ENCODE measurements at places on chromosomes 1 and 21.

- DNase-seq: no peak
Observed at GRCh38 chr1:10538646-10539355, 64.1 kb downstream of the PEX14 start.

GRCh38 chr1:9203511-9203982 lies 31.0 kb upstream of the H6PD start:
- DNase-seq: no peak

GRCh38 chr21:38797470-38797869 lies 8.3 kb upstream of the ETS2 start:
- peak; percentile 46 for DNase-seq

DNA sequence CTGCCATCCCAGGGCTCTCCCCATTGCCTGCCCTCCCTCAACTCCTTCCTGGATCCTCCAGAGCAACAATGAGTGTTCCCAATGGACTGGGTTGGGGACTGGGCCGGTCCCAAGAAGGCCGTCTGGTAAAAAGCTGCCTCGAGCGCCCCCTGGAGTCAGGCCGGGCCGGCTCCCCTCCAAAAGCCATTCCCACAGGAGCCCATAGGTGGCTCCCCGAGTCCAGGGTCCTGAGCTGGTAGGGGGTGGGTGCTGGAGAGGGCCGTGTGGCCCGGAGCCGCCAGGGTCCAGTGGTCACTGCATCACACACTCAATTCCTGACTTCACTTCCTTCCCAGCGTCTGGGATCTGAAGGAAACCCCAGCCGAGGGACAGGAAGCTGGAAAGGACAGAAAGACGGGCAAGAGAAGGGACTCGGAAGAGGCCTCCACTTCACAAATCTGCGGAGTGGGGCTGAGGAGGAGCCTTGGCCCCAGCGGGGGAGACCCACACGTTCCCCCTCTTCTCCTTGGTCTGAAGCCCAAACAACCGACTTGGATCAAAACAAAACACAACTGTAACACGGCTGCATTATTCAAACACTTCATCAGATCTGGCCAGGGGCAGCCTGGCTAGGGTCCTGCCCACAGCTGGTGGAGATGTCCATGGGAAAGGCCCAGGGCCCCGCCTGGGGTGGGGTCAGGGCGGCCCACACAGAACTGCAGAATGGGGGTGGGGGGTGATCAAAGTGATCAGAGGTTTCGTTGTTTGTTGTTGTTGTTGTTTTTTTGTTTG lies 10.9 kb upstream of the ALDH4A1 start:
- DNase-seq: peak; percentile 95

DNA sequence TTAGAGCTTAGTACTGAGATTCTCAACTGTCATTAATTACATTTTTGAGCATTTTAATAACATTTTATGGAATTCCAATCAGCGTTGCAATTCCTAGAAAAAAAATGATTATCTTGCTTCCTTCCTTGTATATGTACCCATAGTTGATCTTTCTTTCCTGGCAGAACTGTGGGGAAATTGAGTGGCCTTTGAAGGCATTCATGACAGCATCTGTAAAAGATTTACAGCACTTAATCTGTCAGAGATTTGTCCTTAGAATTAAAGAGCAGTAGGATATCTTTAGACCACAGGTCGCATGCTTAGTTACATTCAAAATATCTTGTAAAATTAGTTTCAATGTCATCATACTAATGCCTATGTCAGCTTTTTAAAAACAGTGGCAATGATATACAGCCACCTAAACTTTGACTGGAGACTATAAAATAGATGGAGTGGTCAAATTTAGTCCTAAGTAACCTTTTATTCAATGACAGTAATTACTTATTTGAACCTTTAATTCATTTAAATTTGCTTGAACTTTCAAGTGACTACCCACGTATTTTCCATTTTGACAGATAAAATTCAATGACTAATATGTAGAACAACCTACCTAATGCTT lies 692.0 kb downstream of the NCAM2 start:
- no peak for DNase-seq

DNA sequence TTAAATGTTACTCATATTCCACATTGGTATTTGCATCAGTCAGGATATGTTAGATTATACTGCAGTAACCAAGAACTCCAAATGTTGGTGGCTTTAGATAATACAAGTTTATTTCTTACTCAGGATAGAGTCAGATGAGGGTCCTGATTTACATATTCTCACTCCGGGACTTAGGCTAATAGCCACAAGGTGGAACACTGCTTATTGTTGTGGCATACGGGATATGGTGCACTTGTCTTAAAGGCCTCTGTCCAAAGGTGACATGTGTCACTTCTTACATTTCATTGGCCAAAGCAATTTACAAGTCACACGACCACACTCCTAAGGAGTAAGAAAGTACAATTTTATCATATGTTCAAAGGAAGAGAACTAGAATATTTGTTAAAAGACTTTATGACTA lies 28.5 kb upstream of the ACADM start:
- DNase-seq: no peak

DNA sequence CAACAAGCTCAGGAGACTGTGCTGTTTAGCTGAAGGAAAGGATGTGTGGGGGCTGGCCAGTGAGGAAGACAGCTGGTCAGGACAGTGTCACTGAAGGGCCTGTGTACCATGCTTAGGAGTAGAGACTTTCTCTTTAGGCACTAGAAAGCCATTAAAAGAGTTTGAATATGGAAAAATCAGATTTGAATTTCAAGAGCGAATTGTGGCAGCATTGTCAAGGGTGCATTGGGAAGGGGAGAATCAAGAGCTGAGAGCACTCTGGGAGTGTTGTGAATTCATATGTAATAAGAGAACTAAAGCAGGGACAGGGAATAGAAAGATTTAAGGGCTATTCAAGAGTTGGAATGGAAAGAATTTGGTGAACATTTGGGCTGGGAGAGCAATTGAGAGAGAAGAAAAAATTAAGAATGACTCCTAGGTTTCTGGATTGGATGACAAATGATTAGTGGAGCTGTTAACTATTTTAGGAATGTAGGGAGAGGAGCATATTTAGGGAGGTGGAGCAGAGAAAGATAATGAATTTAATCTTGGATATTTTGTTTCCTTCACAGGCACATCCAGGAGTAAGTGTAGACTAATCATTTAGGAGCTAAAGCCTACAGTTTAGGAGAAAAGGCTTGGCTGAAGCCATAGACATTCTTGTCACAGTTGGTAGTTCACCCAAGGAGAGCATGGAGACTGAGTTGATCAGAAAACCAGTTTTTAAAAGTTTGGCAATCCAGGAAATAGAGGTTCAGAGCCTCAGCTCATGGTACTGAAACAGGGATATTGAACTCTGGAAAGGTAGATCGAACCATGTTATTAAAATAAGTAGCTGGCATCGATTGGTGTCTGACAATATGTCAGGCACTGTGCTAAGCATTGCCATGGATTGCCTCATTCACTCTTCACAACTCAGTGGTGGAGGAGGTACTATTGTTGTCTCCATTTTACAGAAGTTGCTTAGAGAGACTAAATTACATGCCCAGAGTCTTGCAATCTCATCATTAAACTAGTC lies 23.1 kb upstream of the TOR3A start:
- DNase-seq: peak; percentile 67

- DNase-seq: peak; percentile 91
Observed at GRCh38 chr1:44775078-44775929, at the start of gene RPS8. TSS of gene RPS8 (plus strand) at chr1:44775540. CDS start at chr1:44775597, 57 bp downstream.

GRCh38 chr1:180282401-180283044 lies 52.5 kb downstream of the LHX4 start:
- DNase-seq: no peak

DNA sequence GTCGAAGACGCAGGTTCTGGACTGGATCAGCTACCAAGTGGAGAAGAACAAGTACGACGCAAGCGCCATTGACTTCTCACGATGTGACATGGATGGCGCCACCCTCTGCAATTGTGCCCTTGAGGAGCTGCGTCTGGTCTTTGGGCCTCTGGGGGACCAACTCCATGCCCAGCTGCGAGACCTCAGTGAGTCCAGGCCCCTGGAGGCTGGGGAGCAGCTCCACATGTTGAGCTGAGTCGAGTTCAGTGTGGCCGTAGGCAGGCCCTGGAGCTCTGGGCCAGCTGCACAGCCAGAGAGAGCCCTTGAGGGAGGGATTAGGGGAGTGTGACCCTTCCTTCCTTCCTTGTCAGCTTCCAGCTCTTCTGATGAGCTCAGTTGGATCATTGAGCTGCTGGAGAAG lies 1.6 kb downstream of the ELF3 start:
- DNase-seq: no peak

GRCh38 chr1:109490029-109490933 lies 3.6 kb upstream of the CYB561D1 start:
- DNase-seq: peak; percentile 84

DNA sequence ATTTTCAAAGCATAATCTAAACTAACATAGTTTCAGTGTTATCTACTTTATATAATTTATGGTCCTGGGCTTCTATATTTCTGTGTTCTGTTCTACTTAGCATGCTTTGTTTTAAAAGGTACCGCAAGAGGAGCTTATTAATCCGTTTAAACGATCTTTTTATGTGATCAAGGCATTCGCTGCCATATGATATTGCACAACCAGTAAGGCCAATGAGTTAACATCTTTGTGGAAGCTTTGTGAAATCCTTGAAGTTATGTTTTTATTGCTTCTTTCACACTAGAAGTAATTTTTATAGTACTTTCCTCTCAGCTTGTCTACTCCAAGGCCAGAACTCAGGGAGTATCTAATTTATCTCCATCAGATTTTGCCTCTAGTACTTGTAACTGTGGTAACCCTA lies 8.9 kb downstream of the LRRC8C start:
- DNase-seq: no peak

DNA sequence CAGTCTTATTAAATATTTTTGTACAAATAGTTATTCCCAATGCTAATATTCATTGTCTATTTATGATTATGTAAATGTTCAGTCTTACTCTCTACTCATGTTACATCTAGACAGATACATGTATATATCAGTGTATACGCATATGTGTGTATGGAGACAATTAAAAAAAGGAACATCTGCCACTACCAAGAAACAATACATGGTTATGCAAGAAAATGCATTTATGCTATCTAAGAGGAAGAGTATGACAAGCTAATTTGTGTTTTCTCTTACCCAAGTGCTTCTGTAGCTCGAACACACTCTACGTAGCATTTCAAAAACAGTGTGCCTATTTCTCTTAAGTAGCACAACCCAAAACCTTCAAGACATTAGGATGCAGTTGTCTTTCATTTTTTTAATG lies 6.1 kb upstream of the RLF start:
- DNase-seq: no peak

- DNase-seq: no peak
Observed at GRCh38 chr1:193394336-193394735, 207.9 kb upstream of the B3GALT2 start.

- DNase-seq: no peak
Observed at GRCh38 chr1:121546830-121547591, 362.2 kb downstream of the SRGAP2C start.

- DNase-seq: no peak
Observed at GRCh38 chr1:19597496-19598309, 46.4 kb upstream of the NBL1 start.

GRCh38 chr1:10185759-10186158 lies 24.6 kb upstream of the KIF1B start:
- DNase-seq: no peak

DNA sequence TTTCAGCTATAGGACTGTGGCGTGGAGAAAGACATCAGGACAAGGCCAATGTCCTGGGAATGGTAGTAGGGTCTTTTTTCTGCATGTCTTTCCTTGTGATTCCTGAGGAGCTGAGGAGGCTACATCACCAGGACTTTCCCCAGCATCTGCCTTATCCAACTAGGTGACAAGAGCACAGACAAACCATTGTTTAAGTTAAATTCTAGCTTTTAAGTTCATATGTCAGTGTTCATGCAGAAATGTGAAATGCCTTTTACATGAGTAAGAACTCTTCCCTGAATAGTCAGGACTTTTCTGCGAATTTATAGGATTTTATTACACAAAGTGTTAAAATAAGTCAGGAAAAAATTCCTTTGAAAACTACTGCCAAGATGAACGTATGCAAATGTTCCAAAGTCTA lies 154.2 kb downstream of the PTGER3 start:
- no peak for DNase-seq

DNA sequence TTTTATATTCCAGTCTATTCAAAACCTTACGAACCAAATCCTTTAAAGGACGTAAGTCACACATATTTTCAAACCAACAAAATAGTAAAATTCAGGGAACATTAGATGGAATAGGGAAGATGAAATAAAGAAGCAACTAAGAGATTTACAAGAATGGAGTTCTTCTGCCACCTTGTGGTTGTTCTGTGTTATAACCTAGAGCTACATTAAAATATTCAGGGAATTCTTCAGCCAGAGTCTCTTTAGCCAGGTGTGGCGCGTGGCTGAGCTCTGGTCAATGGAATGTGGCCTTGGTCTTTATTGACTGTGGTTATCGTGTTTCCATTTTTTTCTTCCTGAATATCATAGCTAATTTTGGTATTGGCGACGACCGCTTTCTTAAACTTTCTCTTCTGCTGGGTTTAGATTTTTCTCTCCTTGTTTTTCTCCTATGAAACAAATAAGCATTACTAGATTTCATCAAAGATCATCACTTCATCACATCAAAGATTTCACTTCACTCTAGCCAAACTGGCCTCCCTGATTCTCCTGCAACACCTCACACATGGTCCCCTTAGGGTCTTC lies 221.3 kb downstream of the MRPL39 start:
- DNase-seq: peak; percentile 57

- DNase-seq: no peak
Observed at GRCh38 chr1:87986130-87986866, 657.6 kb downstream of the LMO4 start.

DNA sequence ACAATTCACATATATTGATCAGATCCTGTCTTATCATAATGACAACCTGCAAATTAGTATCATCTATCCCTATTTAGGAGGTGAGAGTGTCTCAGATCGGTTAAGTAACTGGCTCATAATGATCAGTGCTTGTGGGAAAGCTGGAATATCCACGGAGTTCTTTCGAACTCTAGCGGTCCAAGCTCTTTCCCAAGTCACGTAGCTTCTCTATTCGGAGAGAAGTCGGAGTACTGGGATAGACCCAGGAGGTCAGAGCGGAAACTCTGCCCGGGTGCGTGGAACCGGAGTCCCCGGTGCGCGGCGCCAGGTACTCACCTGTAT lies 339 bp downstream of the PTGS2 start:
- DNase-seq: no peak

GRCh38 chr1:26582836-26583460 lies 53.4 kb downstream of the RPS6KA1 start:
- DNase-seq: peak; percentile 79

GRCh38 chr1:201214461-201214860 lies 23.8 kb downstream of the IGFN1 start:
- DNase-seq: no peak

GRCh38 chr21:39531064-39531463 lies 79.3 kb downstream of the SH3BGR start:
- no peak for DNase-seq

DNA sequence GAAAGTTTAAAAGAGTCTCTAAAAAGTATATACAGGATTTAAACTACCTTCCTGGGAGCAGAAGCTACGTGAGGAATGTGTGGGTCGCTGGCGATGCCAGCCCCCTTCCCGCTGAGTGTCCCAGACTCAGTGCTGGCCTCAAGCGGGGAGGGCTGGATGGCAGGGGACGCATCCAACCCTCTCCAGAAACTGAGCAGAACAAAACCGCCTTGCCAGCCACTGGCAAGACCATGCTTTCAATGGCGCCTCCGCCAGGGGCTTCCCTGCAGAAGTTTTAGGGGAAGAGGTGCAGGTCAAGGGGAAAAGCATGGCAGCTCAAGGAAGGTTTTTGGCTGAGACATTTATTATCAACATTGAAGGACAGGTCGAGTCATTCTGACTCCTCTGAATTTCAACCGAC lies 26.1 kb downstream of the NADK start:
- DNase-seq: no peak

GRCh38 chr1:169508432-169509338 lies 22.9 kb upstream of the SLC19A2 start:
- DNase-seq: no peak

- no peak for DNase-seq
Observed at GRCh38 chr1:21278860-21279845, 11.1 kb downstream of the ECE1 start.

GRCh38 chr21:35007348-35007747 lies 41.8 kb downstream of the RUNX1 start:
- no peak for DNase-seq

All from AG20443 (cell line).